ENCODE measurements at places on chromosomes 6 and 20. TPM values are rescaled to one million over a fixed set of nuclear protein-coding genes. Genes with fewer than 3 reads are reported as not detected.

The ADGB gene
- total RNA-seq = not detected

The EDN3 gene
- not detected for total RNA-seq

The GRM4 gene
- total RNA-seq = not detected

The MEP1A gene
- not detected for total RNA-seq

The RAD21L1 gene
- not detected for total RNA-seq

The IPCEF1 gene
- 1.5 TPM for total RNA-seq

The PI16 gene
- not detected for total RNA-seq

The LY6G6F gene
- total RNA-seq = not detected

The NNAT gene
- 0.16 TPM for total RNA-seq

The TPX2 gene
- total RNA-seq = 61.3 TPM

The EHMT2 gene
- 79.3 TPM for total RNA-seq

The ABHD16B gene
- not detected for total RNA-seq

GRCh38 chr6:139722530-139722929 is 348.1 kb upstream of the CITED2 start:
- H3K36me3 ChIP-seq = no peaks in the 10 kb centered on the region
- H3K27me3 ChIP-seq = no peaks in the 10 kb centered on the region
- DNase-seq = no peak
- H3K27ac ChIP-seq = no peak overlapping the region
- no peak overlapping the region for H3K4me3 ChIP-seq

DNA sequence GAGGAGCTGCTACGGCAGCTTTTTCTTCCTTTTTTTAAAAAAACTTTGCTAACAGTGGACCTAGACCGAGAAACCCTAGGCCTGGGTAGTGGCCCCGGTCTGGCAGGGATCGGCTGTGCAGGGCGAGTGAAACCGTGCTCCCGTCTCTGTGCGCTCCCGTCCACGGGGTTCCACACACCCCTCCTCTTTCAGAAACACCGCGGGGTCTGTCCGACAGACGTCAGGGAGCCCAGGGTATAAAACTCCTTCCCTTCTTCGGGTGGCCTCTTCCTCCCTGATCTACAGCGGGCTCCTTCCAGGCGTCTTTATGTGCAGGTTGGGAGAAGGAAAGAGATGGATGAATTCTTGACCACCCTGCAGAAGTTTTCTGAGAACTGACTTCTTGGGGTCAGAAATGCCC is 27.1 kb upstream of the SMOC2 start:
- no peak overlapping the region for H3K27ac ChIP-seq
- H3K27me3 ChIP-seq = peaks cover 4% of the 10 kb centered on the region
- H3K4me3 ChIP-seq = no peak overlapping the region
- no peak for DNase-seq
- H3K4me1 ChIP-seq = no peaks in the 10 kb centered on the region

GRCh38 chr6:4565301-4566250 is 210.6 kb upstream of the CDYL start:
- H3K36me3 ChIP-seq = no peaks in the 10 kb centered on the region
- no peak overlapping the region for H3K4me3 ChIP-seq
- DNase-seq = no peak
- H3K27ac ChIP-seq = no peak overlapping the region
- no peaks in the 10 kb centered on the region for H3K4me1 ChIP-seq

DNA sequence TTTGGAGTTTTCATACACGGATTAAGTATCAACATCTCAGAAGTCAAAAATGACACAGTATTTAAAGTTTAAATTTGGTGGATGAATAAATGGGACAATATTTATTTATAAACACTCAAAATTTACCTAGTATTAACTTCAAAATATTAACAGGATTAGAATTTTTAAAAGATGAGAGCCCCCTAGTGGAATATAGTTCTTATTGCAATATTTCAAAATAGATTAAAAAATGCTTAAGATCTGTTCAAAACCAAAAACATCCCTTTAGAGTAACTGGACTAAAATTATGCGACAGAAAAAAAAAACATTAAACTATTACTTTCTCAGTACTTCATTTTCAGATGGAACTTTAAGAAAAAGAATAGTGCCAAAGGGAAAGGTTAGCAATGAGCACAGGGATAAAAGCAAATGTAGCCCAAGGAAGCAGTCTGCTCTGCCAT is 56.6 kb downstream of the SNX14 start:
- peaks cover 9% of the 10 kb centered on the region for H3K36me3 ChIP-seq
- no peaks in the 10 kb centered on the region for H3K4me1 ChIP-seq
- no peak overlapping the region for H3K4me3 ChIP-seq

DNA sequence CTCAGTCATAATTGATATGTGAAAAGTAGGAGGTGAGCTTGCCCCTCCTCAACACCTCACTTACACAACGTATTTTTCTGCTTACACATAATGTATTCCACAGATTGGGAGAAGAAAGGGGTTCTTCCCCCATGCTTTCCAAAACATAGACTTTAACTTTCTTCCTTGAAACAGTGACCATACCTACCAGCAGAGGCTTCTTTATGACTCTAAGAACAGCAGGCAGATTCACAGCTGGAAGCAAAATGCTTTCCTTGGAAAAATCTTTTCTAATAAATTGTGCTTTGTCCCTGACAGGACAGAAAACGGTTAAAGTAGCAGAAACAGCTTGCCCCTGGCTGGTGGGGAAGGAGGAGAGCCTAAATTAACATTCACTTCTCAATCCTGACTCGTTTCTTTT is 629.1 kb upstream of the IMPG1 start:
- no peak for DNase-seq
- H3K4me3 ChIP-seq = no peak overlapping the region
- no peaks in the 10 kb centered on the region for H3K4me1 ChIP-seq
- H3K27me3 ChIP-seq = no peaks in the 10 kb centered on the region
- H3K27ac ChIP-seq = no peak overlapping the region
- H3K36me3 ChIP-seq = no peaks in the 10 kb centered on the region

- no peak overlapping the region for H3K4me3 ChIP-seq
- H3K27ac ChIP-seq = no peak overlapping the region
Measured at GRCh38 chr6:68689910-68690309, 54.8 kb downstream of the ADGRB3 start.

- DNase-seq = no peak
- no peaks in the 10 kb centered on the region for H3K4me1 ChIP-seq
- H3K4me3 ChIP-seq = no peak overlapping the region
- H3K36me3 ChIP-seq = no peaks in the 10 kb centered on the region
- peaks cover 30% of the 10 kb centered on the region for H3K27me3 ChIP-seq
Measured at GRCh38 chr6:116436586-116436985, 24.6 kb upstream of the CALHM6 start.

GRCh38 chr20:62745279-62745951 is 36.8 kb downstream of the NTSR1 start:
- no peak for DNase-seq
- peak overlapping the region; percentile 0 for H3K27ac ChIP-seq
- peaks cover 34% of the 10 kb centered on the region for H3K27me3 ChIP-seq
- no peak overlapping the region for H3K4me3 ChIP-seq

DNA sequence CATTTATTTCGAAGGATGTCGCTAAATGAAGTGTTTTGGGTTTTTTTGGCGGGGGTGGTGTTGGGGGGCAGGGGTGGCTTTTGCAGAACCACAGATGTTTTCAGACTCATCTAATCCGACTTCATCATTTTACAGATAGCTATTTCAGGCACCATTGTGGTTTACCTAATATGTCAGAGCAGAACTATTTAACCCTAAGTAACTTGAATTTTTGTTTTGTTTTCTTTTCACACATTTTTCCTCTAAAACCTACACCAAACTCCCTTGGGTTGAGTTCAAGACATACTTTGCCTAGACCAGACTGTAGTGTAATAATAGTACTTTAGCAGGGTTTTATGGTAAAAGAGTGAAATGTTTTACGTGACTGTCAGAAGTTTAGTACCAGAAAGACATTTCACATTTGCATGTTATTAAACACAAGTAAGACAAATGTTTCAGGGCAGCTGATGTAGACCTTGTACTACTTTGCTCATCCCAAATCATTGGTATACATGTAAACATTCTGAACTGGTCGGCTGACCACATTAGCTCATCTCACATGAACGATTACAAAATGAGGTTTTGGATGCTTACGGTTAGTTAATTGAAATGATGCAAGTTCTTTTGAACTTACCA is 37.7 kb downstream of the MAP3K4 start:
- H3K36me3 ChIP-seq = peaks cover 4% of the 10 kb centered on the region
- peaks cover 12% of the 10 kb centered on the region for H3K4me1 ChIP-seq
- H3K27me3 ChIP-seq = no peaks in the 10 kb centered on the region
- no peak overlapping the region for H3K27ac ChIP-seq
- no peak for DNase-seq

DNA sequence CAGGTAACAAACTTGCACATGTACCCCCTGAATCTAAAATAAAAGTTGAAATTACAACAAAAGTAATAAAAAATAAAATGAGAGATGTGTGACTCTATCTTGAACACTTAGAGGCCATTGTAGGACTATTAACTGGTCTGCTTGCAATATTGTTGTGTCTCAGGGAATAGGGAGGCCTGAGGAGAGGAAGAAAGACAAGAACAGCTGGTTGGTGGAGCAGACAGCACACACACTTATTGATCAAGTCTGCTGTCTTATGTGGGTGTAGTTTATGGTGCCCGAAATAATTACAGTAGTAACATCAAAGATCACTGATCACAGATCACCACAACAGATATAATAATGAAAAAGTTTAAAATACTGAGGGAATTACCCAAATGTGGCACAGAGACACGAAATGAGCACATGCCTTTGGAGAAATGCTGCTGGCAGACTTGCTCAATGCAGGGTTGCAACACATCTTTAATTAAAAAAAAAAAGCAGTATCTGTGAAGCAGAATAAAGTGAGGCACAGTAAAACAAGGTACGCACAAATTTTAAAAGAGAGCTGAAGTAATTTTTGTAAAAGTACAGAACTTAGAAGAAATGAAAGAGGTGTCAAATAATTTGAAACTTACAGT is 110.1 kb upstream of the HDAC2 start:
- H3K36me3 ChIP-seq = no peaks in the 10 kb centered on the region
- peaks cover 9% of the 10 kb centered on the region for H3K27me3 ChIP-seq
- no peak for DNase-seq
- H3K4me1 ChIP-seq = no peaks in the 10 kb centered on the region
- no peak overlapping the region for H3K4me3 ChIP-seq

GRCh38 chr6:21317642-21318041 is 275.9 kb upstream of the SOX4 start:
- no peaks in the 10 kb centered on the region for H3K4me1 ChIP-seq
- no peaks in the 10 kb centered on the region for H3K27me3 ChIP-seq
- H3K4me3 ChIP-seq = no peak overlapping the region
- DNase-seq = no peak
- H3K27ac ChIP-seq = no peak overlapping the region

DNA sequence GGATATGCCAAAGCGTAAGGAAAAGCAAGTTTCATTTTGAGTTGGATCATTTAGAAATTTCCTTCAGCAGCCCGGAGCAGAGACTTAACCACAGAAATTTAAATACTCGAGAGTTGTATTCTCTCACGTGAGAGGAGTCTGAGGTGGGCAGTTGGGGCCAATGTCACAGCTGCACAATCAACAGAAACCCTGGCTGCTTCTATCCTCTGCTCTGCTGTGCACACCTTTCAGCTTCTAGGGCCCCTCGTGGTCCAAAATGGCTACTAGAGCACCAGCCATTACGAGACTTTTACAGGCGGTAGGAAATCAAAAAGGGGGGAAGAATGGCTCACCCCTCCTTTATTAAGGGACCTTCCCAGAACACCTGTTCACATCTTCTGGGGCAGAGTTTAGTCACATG is 153.9 kb downstream of the TAF4 start:
- peaks cover 3% of the 10 kb centered on the region for H3K27me3 ChIP-seq
- H3K27ac ChIP-seq = no peak overlapping the region
- H3K4me1 ChIP-seq = peaks cover 4% of the 10 kb centered on the region
- H3K4me3 ChIP-seq = no peak overlapping the region

GRCh38 chr6:37477191-37477590 is 22.5 kb downstream of the CCDC167 start:
- peaks cover 67% of the 10 kb centered on the region for H3K36me3 ChIP-seq
- no peak overlapping the region for H3K4me3 ChIP-seq
- no peaks in the 10 kb centered on the region for H3K27me3 ChIP-seq
- no peak for DNase-seq
- no peaks in the 10 kb centered on the region for H3K4me1 ChIP-seq

DNA sequence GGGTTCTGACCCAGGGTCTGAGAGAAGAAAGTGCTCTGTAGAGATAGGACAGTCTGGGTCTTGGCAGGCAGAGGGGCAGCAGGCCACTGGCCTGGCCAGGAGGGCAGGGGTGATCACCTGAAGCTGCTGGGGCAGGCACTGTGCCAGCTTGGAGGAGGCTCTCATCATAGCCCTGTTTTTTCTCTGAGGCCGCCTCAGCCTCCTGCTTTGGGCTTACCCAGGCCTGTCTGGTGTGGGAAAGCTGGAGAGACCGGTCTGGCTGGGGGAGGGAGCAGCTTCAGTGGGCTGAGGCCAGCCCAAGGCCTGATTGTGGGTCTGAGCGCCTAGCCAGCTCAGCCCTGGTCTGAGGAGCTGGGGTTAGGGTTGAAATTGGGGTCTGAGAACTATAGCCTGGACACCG is 3.9 kb downstream of the LPIN3 start:
- peaks cover 9% of the 10 kb centered on the region for H3K4me1 ChIP-seq
- H3K27ac ChIP-seq = no peak overlapping the region
- H3K4me3 ChIP-seq = no peak overlapping the region
- H3K27me3 ChIP-seq = peaks cover 5% of the 10 kb centered on the region
- no peak for DNase-seq

DNA sequence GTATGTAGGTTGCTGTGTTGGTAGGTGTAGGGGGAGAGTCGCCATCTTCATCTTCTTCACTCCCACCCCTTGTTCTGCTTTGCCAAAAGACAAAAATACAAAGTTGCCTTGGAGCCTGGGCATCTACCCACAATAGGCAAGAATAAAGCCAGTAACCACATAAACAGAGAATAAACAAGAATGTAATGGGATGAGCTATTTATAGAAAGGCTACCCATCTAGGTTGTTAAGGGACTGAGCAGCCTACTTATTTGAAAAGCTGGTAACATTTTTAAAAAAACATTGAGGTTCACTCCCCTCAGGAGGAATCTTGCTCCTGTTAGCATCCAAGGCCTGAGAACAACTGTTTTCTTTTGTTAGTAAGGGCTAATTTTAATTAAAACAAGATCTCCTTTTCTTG is 301.4 kb upstream of the STXBP5 start:
- H3K4me1 ChIP-seq = no peaks in the 10 kb centered on the region
- no peak overlapping the region for H3K27ac ChIP-seq
- H3K36me3 ChIP-seq = no peaks in the 10 kb centered on the region
- no peak for DNase-seq

GRCh38 chr6:113805173-113805790 is 51.9 kb upstream of the MARCKS start:
- H3K4me3 ChIP-seq = no peak overlapping the region
- no peak overlapping the region for H3K27ac ChIP-seq
- peaks cover 6% of the 10 kb centered on the region for H3K4me1 ChIP-seq

Data from activated CD4-positive, alpha-beta T cell treated with anti-CD3 and anti-CD28 coated beads, Interleukin-2, amount 10 ng/mL, durations not matched to agents 24 days and 14 days (primary cell).